ENCODE measurements at places on chromosomes 6 and 20.

GRCh38 chr20:7379621-7380220 is 560.5 kb downstream of the HAO1 start:
- no peak for DNase-seq

- no peak for DNase-seq
Measured at GRCh38 chr20:47241345-47241781, 115.1 kb downstream of the ZMYND8 start.

- DNase-seq: no peak
Measured at GRCh38 chr6:114344246-114344970, 1.6 kb upstream of the HS3ST5 start.

DNA sequence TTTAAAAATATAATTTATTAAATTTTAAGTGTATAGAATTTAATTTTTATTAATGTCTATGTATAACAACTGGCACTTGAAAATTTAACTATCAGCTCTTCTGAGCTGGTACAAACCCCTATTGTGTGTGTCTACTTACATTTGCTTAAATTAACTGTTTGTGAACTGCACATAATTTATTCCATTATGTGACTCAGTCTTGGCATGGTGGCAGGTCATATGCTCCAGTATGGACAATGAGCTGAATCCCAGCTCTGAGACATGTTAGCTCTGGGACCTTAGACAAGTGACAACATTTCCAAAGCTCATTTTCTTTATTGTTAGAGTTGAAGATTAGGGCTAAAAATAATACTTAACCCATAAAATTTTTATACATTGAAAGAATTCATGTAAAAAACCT is 526.1 kb upstream of the MARCKS start:
- no peak for DNase-seq

DNA sequence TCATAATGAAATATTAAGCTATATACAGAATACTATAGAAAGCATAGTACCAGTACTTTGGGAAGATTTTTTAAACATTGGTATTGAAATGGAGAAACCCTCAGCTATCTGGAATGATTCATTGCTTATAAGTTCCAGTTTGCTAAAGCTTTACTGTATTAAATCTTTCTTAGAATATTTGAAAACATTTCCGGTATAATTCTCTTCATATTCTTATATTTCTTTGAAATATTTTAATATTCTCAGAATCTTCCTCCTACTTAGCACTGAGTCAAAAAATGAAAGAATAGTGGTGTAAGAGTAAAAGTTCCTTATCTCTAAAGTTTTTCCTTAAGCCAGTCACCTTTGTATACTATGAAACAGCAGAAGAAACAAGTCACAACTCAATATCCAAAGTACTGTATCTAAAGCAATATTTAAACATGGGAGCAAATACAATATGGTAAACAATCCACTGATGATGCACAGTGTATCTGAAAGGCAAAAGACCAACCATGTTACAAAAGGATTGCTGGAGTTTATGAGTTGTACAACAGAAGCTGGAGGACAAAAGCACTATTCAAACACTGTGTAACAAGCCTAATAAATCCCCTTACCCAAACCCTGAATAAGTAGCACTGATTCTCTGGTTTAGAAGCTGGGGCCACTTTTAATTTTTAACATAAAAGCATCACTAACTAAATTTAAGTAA is 102.1 kb downstream of the PRDM1 start:
- no peak for DNase-seq

GRCh38 chr20:42610070-42610469 is 579.6 kb downstream of the PTPRT start:
- DNase-seq: no peak

Measured in SHP77 (cell line).